GM03348 (cell line): ENCODE measurements at places on chromosomes 16 and 17.

- DNase-seq, result peak; percentile 88
Measured at GRCh38 chr17:35731239-35731916, at the start of gene RASL10B. TSS of gene RASL10B (plus strand) at chr17:35731639. CDS start at chr17:35735185, 3,546 bp downstream.

DNA sequence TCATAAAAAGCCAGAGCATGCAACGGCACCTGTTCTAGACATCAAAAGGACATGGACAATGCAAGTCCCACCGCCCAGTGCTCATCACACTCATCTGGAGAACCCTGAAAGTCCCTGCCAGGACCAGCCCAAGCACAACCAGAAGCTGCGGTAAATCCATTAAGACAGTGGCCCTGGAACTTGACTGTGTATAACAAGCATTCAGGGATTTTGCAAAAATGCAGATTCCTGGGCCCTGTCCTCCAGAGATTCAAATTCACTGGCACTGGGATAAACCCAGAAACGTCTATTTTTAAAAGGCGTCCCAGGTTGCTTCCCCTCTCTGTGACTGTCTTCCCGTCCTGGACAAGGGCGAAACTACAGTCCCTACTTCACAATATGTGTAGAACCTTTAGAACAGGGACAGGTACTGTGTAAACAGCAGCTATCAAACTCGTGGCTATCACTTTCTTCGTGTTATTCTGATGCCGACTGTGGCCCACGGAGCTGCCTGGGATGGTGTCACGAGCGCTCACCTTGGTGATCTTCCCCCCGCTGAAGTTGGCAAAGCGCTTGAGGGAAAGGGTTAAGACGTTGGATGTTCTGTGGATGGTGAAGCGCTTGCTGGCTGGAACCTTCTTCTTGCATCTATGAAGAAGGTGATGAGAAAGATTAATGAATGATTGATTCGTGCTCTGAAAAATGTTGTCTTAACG is 22.3 kb downstream of the USP36 start:
- DNase-seq, result no peak

DNA sequence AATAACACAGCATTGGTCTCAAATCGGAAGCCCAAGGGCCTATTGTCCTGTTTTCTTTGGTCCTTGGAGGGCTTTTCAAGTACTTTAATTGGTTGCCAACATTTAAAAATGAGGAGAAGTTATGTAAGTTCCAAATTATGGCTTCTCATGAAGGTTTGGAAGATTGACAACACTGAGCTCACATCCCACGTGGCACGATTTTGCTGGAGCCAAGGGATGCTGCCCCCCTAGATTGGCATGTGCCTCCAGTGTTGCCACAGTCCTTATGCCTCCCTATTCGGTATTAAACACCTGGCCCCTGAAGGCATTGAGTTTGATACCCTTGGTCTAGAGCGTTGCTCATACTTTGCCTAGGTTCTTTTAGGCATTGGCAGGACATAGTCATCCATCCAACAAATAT is 108.0 kb downstream of the ZNF18 start:
- DNase-seq, result no peak

DNA sequence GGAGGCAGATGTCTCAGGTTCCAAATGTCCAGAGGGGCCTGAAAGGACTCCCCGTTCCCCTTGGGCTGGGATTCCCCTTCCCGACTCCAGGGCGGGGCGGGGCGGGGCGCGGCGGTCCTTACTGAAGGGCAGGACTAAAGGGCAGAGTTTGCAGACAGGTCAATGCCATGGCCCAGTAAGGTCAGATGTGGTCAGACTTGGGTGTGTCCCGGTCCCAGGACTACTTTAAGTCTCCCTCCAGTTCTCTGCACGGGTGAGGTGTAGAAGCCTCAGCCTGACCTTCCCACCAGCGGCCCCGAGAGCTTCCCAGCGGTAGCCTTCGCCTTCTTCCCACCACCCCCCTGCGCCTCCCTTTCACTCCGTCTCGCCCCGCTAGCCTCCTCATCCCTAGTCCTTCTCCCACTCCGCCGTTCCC is 532 bp downstream of the KDM6B start:
- peak; percentile 50 for DNase-seq

- DNase-seq, result no peak
Measured at GRCh38 chr16:85301231-85301630, 189.0 kb upstream of the CIBAR2 start.

GRCh38 chr17:48057626-48058025 is 9.5 kb downstream of the NFE2L1 start:
- no peak for DNase-seq

GRCh38 chr17:7021993-7022778 is 664 bp upstream of the BCL6B start:
- DNase-seq, result peak; percentile 94

GRCh38 chr16:67882374-67883145 is 2.1 kb upstream of the NRN1L start:
- no peak for DNase-seq

DNA sequence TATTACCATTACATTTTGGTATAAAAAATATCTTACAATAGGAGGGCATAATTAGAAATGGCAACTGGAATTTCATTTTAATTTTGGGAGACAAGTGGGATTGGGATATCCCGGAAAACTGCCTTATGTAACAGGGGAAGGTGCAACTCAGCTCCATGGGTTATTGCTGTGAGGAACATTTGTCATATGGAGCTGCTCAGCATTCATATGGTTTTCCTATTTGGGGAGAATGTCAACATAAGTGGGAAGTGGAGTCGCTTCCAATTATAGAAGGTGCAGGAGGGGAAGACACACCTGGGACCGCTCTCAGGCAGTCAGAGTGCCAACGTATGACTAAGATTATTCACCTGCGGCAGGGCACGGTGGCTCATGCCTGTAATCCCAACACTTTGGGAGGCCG is 10.7 kb downstream of the ODF4 start:
- no peak for DNase-seq

- DNase-seq, result no peak
Measured at GRCh38 chr16:81688182-81688581, 90.9 kb upstream of the PLCG2 start.

- peak; percentile 88 for DNase-seq
Measured at GRCh38 chr16:89431158-89431584, 59.2 kb downstream of the ANKRD11 start.

DNA sequence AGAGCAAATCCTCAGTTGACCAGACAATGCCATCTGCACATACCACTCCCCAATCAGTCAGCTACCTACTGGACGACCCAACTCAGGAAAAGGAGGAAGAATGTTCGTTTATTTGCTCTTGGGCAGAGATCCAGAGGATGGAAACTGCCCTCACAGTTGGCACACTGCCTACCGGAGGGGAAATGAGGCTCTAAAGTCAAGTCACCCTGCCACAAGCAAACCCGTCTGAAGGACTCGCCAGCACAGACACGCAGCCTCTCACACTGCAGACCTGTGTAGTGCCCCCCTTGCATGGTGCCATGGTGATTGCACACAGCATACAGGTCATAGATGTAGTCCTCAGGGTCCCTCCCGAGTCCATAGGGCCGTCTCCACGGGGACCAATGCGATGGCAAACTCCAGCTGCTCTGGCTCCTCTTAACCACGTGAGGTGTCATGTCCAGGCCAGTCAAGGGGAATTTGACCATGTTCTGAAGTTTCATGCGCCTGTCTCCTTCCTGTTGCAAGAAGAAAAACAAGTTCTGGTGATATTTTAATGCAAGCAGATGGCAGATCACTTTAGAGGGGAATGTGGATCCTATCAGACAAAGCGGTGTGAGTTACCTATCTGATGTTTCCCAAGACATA is 69.5 kb downstream of the USP31 start:
- no peak for DNase-seq

DNA sequence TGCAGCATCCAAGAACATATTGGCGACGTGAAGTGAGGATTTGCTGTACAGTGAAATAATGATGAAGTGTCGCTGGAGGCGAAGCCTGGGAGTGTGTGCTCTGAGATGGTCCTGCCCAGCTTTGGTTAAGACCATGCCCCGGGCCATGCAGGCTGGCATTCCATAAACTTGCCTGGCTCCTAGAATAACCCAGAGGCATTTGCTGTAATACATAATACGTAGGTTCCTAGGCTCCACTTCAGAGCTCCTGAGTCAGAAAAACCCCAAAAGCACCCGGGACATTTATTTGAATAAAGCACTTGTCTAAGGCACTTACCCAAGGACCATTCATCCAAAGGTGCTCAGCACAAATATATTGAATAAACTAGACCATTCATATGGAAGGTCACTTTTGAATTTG is 279.3 kb downstream of the ABCC12 start:
- no peak for DNase-seq
